ENCODE measurements at places on chromosomes 7 and 10. TPM values are rescaled to one million over a fixed set of nuclear protein-coding genes. Genes with fewer than 3 reads are reported as not detected.

Gene CCDC172
- polyA plus RNA-seq: not detected

Gene TMEM229A
- 0.66 TPM for polyA plus RNA-seq

Gene CEP55
- polyA plus RNA-seq: 3.1 TPM

- H3K36me3 ChIP-seq: peaks cover 3% of the 10 kb centered on the region
- no peak overlapping the region for H3K4me3 ChIP-seq
- no peak overlapping the region for H3K27ac ChIP-seq
- peaks cover 12% of the 10 kb centered on the region for H3K4me1 ChIP-seq
Measured at GRCh38 chr7:100489824-100490223, 6.1 kb downstream of the NYAP1 start.

Gene TMEM140
- polyA plus RNA-seq: 9.4 TPM

GRCh38 chr10:70782086-70782745 is 3.0 kb downstream of the TBATA start:
- DNase-seq: peak; percentile 55
- no peaks in the 10 kb centered on the region for H3K36me3 ChIP-seq
- no peak overlapping the region for H3K4me3 ChIP-seq
- H3K27ac ChIP-seq: no peak overlapping the region
- H3K4me1 ChIP-seq: peaks cover 3% of the 10 kb centered on the region

All from cardiac muscle cell (in vitro differentiated cells and primary cell).